NCI-H774 (cell line): ENCODE measurements at places on chromosomes 12 and 14.

GRCh38 chr14:60211153-60211552, 37.9 kb upstream of the PPM1A start:
- no peak for DNase-seq

GRCh38 chr12:50086148-50086547, 1.0 kb downstream of the SMARCD1 start:
- no peak for DNase-seq

GRCh38 chr12:130139567-130140421, 22.5 kb upstream of the FZD10 start:
- no peak for DNase-seq

- DNase-seq: no peak
These were observed 188.9 kb upstream of the PDZRN4 start for GRCh38 chr12:40999210-40999609.

- DNase-seq: no peak
These were observed 52.7 kb downstream of the FBXO34 start for GRCh38 chr14:55323910-55324309.
